ENCODE measurements at places on chromosomes 3 and 15. TPM values are rescaled to one million over a fixed set of nuclear protein-coding genes. Genes with fewer than 3 reads are reported as not detected.

NR2E3 gene
- total RNA-seq, result 0.37 TPM

KIF15 gene
- 14.3 TPM for total RNA-seq

CDC25A gene
- 10.3 TPM for total RNA-seq

CHST13 gene
- not detected for total RNA-seq

CHRD gene
- total RNA-seq, result 0.07 TPM

OIP5 gene
- total RNA-seq, result 21.4 TPM

RAB7A gene
- total RNA-seq, result 50.8 TPM

KPNA1 gene
- total RNA-seq, result 28.9 TPM

KLHL24 gene
- 19.9 TPM for total RNA-seq

POLR2M gene
- 194 TPM for total RNA-seq

IMPG2 gene
- total RNA-seq, result not detected

HDGFL3 gene
- total RNA-seq, result 61.2 TPM

CCR2 gene
- not detected for total RNA-seq

CCR8 gene
- total RNA-seq, result not detected

OCA2 gene
- 0.81 TPM for total RNA-seq

THAP10 gene
- 5.6 TPM for total RNA-seq

CEP19 gene
- 3.2 TPM for total RNA-seq

FANCD2 gene
- 18.2 TPM for total RNA-seq

SV2B gene
- total RNA-seq, result 0.05 TPM

HCN4 gene
- total RNA-seq, result not detected

GUCA1C gene
- not detected for total RNA-seq

CYP8B1 gene
- not detected for total RNA-seq

SLC22A13 gene
- total RNA-seq, result 0.17 TPM

B3GNT5 gene
- total RNA-seq, result 9.7 TPM

TMIE gene
- 0.77 TPM for total RNA-seq

CPLX3 gene
- total RNA-seq, result 0.07 TPM

GANC gene
- 12.6 TPM for total RNA-seq

SOX14 gene
- not detected for total RNA-seq

B2M gene
- 2,095 TPM for total RNA-seq

MESP1 gene
- 3.1 TPM for total RNA-seq

CCDC71 gene
- 9.8 TPM for total RNA-seq

GPR62 gene
- total RNA-seq, result not detected

NAA80 gene
- total RNA-seq, result 7.6 TPM

CPEB1 gene
- 1.6 TPM for total RNA-seq

LDHAL6B gene
- total RNA-seq, result not detected

HTR3E gene
- not detected for total RNA-seq
